Dermis microvascular lymphatic vessel endothelial cell (primary cell): ENCODE measurements at places on chromosomes 1 and 21. TPM values are rescaled to one million over a fixed set of nuclear protein-coding genes. Genes with fewer than 3 reads are reported as not detected.

DNA sequence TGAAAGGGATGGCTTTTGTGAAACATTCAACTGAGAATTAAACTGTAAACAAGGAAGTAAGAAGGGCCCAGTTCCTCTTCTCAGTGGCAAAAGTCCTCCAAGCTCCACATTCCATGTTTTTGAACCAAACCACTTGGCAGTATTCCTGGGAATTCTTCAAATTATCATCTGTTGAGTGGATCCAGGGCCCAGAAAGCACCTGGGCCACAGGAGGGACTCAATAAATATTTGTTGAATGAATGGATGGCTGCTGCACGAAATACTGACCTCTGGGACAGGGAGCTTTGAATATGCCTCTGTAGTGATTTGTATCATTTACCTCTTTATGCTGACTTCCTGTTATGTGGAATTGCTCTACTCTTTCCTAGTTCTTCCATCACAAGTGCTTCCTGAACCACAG, 4.7 kb downstream of the SLC35F3 start:
- no peak for DNase-seq

DNA sequence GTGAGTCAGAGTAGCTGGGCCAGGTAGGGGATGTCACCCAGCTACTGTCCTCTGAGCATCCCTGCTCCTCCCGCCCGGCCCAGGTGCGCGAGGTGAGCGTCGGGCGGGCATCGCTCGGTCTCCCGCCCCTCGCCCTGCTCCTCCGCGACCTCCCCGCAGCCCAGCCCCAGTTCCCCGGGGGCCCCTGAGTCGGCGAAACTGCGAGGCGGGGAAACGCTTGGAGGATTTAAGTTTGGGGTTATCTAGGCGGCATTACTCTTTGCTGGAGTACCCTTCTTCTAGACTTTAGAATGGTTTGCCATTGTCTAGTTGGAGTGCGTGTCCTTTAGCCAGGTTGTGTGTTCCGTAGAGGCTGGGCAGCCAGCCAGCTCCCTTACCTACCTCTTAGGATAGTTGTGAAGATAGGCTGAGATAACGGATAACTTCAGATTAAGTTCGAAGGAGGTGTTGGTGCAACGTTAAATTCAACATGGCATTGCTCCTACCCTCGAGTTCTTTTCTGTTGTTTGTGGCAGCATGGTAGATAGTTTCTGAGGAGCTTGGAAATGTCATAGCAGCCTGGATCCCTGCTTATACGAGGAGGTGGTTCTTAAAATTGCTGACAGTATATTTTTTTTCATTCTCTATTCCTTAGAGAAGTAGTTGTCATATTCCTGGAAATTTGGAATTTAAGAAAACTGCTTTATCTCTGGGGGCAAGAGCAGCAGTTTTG, 697 bp downstream of the AGO3 start:
- no peak for DNase-seq

GRCh38 chr1:174964261-174964971, 35.3 kb upstream of the CACYBP start:
- DNase-seq = no peak

Gene FAM167B
- total RNA-seq = 0.64 and 1.9 TPM in 2 replicates

GRCh38 chr21:16578912-16579311, 849.1 kb downstream of the USP25 start:
- no peak for DNase-seq

DNA sequence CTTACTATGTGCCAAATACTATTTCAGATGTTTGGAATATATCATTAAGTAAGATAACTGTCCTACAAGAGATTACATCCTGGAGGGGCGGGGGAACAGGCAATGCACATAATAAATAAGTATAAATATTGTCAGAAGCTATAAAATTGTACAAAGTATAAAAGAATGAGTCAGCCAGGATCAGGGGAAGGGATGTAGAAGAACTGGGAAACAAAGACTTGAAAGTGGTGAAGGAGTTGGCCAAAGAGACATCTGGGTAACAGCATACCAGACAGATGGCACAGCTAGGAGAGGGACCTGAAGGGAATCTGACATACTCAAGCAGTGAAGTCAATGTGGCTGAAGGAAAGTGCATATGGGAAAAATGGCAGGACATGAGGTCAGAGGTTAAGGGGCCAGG, 53.9 kb downstream of the CYYR1 start:
- no peak for DNase-seq

DNA sequence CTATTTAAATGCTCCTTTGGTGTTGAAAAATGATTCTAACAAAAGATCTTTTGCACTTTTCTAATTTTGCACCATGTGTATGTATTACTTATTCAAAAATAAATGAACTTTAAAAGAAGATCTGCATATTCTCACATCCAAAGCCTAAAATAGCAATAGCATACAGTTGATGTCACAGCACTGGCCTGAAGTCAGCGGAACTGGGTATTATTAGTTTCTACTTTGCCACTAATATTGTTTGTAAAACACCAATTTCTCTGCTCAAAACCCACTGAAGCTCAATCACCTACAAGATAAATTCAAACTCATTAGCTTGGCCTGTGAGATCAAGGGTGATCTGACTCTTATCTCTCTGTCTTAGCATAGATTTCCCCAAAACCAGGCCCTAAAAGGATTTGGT, 34.5 kb upstream of the BCAR3 start:
- no peak for DNase-seq

GRCh38 chr1:240528591-240528990, 83.4 kb downstream of the GREM2 start:
- DNase-seq = no peak

DNA sequence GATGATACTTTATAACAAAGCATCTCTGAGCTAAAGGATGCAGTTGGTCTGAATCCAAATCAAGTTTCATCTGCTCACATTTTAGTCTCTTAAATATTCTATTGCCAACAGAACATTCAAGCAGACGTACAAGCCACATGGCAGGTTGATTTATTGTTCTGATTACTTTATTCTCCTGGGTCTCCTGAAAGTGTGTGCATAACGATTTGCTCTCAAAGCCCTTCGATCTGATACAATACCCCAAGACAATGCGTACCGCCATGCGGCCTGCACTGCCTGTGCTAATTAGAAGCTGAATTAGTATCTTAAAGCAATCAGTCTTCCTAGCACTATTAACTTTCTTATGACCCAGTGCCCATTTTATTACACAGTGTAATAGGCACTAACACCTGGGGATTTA, 56.9 kb downstream of the FHAD1 start:
- DNase-seq = no peak

Gene PGBD5
- total RNA-seq = under 0.01 and 0.38 TPM in 2 replicates

- peak; percentile 26 for DNase-seq
Measured at GRCh38 chr1:33634806-33635205, 162.4 kb downstream of the ZSCAN20 start.
